ENCODE measurements at places on chromosomes 4 and X.

DNA sequence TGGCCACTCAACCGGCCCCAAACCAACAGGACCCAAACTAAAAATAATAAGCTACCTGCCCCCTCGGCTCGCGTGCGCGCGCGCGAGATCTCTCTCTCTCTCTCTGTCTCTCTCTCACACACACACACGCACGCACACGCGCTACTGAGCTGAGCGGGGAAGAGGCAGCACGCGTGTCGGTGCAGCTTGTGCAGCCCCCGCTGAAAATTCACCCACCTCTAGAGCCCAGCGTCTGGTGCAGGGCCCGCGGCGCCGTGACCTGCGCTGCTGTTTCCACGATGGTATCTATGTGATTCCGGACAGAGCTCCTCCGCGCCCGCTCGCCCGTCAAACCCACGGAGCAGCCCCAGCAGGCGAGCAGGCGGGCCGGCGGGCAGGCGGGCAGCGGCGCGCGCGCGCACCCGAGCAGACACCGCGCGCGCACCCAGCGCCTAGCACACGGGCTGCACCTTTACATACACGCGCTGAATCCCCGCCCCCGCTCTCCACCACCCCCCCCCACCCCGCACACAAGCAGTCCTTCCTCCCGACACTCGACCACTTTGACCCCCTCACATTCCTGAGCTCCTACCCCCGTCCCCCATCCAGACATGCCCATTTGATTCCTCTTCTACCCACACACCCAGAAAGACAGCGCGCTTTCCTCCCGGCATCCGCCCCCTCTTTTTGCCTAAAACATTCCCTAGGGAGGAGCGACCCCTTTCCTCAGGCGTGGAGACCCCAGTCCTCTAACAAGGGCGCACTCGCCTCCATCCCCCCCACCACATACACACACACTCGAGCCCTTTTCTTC lies 1.0 kb downstream of the SLITRK4 start:
- DNase-seq: no peak

DNA sequence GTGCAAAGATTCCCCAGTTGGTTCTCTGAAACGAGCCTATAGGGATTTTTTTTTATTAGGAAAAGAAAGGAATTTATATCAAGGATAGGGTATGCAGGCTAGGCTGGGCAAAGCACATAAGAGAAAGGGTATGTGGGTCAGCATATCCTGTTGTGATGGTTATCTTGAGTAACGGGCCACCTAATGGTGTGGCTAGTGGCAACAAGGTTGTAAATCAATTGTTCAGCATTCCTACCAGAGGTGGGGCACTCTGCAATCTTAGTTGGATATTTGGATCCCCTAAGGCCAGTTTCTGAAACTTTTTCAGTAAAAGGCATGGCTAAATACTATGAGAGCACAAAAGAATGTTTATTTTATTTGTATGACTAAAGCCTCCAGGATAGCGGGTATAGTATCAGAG lies 42.7 kb downstream of the DCAF12L1 start:
- no peak for DNase-seq

DNA sequence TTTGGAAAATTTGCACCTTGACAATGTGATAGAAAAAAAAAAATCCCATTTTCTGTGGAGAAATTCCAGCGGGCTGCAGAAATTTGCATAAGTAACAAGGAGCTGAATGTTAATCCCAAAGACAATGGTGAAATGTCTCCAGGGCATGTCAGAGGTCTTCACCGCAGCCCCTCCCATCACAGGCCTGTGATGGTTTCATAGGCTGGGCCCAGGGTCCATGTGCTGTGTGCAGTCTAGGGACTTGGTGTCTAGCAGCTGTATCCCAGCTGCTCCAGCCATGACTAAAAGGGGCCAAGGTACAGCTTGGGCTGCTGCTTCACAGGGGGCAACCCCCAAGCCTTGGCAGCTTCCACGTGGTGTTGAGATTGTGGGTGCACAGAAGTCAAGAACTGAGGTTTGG lies 85.2 kb downstream of the ADGRA3 start:
- no peak for DNase-seq

- no peak for DNase-seq
Measured at GRCh38 chr4:1544861-1545281, 138.6 kb upstream of the NKX1-1 start.

GRCh38 chrX:1325515-1326116 lies 11.0 kb upstream of the IL3RA start:
- DNase-seq: no peak

DNA sequence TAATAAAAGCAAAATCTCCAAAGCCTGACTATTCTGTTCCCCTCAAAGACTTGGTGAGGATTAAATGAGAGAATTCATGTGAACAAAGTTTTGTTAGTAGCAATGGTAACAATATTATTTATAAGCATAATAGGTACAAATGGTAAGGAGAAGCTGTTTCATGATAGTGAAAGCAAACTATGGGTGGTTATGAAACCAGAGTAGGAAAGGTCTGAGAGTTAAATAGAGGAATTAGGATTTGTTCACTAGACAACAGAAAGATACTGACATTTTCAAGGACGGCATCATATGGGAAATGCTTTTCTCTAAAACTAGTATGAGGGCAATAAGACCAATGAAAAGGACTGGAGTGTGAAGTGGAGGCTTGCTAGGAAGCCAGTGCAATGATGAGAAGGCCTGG lies 128.6 kb upstream of the FTHL17 start:
- DNase-seq: no peak

GRCh38 chr4:25509646-25510045 lies 132.6 kb downstream of the ANAPC4 start:
- no peak for DNase-seq

DNA sequence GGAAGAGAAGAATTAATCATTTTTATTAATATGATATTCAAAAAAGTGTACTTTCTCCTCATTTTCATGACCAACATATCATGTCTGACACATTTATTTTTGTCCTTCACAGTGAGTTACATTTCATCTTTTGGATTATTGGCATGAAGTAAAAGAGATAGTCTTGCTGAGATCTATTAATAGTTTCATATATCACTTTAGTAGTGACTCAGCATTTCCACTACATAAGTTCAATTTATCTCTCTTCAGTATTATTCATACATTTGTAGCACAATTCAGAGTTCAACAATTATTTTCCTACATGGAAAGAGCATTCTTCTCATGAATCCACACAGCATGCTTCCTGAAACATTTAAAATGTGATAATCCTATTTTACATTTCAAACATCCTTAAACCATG lies 1461.1 kb downstream of the TECRL start:
- DNase-seq: no peak

DNA sequence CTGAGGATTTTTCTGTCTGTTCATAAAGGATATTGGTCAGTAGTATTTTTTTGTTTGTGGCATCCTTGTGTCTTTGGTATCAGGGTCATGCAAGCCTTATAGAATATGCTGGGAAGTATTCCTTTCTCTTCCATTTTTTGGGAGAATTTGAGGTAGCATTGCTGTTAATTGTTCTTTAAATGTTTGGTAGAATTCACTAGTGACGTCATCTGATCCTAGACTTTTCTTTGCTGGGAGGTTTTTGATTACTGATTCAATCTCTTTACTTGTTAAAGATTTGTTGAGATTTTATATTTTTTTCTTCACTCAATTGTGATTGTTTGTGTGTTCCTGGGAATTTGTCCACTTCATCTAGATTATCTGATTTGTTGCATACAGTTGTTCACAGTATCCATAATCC lies 234.4 kb upstream of the ATP6AP2 start:
- DNase-seq: no peak

GRCh38 chrX:134908356-134908755 lies 82.4 kb upstream of the SMIM10 start:
- no peak for DNase-seq

DNA sequence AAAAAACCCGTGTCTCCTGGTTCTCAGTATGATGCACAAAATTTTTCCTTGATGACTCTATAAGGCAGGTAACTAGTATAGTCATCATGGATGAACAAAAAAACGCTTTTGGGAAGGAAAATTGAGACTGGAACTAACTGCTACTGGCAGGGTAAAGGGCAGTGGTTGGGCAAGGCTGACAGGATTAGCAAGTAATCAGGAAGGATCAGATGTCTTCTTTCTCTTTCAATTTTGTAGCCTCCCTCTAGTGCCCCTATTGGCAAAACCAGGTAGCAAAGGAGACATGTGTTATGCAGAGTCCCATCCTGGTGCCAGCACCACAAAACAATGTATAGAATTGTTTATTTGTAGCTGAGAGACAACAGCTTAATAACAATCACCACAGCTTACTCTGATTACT lies 12.8 kb upstream of the SLITRK4 start:
- DNase-seq: no peak

GRCh38 chr4:39855909-39856512 lies 121.7 kb downstream of the PDS5A start:
- DNase-seq: no peak

GRCh38 chr4:38011511-38012162 lies 51.4 kb downstream of the PTTG2 start:
- DNase-seq: no peak

DNA sequence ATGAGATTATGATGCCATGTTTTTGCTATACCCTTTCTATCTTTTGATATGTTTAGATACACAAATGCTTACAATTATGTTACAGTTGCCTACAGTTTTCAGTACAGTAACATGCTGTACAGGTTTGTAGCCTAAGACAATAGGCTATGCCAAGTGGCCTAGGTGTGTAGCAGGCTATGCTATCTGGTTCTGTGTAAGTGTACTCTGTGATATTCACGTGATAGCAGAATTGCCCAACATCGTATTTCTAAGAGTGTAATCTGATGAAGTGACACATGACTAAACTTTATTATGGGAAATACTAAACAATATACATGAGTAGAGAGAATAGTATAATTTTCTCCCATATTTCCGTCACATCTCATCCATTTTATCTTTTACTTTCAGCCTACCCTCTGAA lies 97.0 kb downstream of the CLDN22 start:
- DNase-seq: no peak

GRCh38 chr4:147207911-147208310 lies 262.2 kb upstream of the TTC29 start:
- no peak for DNase-seq

DNA sequence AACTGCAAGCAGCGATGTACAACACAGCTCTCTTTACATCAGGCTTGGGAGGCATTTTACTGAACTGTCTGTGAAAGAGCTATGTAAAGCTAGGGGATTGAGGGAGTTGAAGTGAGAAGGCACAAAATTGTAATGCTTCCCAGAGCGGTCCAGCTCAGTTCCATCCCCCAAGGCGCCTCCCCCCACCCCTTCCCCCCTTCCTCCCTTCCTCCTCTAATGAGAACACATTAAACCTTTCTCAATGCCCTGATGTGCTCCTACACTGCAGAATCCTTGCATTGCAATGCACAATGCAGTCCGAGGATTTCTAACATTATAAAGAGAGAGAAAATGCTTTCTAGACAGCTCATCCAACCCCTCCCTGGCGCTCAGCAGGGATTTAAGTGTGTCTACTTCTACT lies 73.9 kb downstream of the CXXC4 start:
- DNase-seq: no peak

DNA sequence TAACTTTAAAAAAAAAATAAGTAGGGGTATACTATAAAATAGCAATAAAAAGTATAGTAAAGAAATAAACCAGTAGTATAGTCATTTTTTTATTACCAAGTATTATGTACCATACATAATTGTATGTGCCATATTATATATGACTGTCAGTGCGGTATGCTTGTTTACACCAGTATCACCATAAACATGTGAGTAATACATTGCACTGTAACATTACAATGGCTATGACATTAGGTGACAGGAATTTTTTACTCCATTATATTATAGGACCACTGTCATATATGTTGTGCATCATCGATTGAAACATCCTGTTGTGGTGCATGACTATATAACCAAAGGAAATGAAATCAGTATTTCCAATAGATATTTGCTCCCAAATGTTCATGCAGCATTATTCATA lies 176.9 kb upstream of the ARHGAP24 start:
- no peak for DNase-seq

- no peak for DNase-seq
Measured at GRCh38 chrX:43702079-43702524, 46.0 kb downstream of the MAOA start.

GRCh38 chrX:15277604-15278003 lies 7.7 kb upstream of the ASB9 start:
- DNase-seq: no peak

DNA sequence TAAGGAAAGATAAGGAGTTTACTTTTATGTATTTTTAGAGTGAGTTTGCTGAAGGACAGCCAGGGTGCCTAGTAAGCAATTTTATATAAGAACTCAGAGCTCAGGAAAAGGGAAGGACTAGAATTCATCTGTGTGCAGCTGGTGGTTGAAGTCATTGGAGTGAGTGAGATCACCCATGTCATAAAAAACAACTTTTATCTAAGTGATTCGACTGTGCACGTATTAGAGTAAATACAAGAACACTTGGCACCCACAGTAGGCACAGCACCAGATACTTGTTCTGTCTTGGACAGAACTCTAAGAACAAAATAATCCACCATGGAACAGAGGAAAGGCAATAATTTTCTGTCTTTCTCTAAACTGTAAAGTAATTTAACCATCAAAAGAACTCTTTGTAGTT lies 31.6 kb downstream of the SYNPO2 start:
- DNase-seq: no peak

DNA sequence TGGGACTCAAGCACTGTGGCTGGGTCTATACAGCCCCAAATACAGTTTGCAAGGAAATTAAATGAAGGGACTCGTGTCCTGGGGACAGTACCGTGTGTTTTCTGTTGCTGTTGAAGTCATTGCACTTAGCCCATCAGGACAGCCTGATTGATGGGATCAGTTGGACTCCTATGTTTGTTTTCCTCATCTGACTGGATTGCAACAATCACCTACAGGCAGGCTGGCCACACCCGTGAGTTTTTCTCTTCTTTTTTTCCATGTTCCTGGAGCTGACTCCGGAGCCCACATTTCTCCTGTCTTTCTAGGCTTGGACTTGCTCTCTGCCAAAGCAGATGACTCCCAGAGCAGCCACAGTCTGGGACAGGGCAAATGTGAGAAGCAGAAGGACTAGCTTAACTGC lies 38.1 kb downstream of the RTL9 start:
- DNase-seq: no peak

DNA sequence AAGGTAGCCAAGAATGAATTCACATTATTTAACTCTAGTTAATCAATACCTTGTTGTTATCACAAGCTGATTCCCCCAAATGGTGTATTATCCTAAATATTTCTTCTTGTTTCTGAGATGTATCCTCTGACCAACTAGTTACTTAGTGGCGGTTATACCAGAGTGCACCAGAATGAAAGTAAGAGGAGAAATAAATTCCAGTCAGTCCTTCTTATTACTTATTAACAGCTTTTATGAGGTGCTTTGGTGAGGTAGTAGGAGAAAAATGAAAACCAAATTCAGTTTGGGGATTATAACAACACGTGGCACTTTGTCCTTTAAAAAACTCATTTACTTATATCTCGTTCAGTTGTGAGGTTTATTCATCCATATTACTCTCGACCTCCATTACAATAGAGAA lies 101.9 kb downstream of the AMMECR1 start:
- no peak for DNase-seq

DNA sequence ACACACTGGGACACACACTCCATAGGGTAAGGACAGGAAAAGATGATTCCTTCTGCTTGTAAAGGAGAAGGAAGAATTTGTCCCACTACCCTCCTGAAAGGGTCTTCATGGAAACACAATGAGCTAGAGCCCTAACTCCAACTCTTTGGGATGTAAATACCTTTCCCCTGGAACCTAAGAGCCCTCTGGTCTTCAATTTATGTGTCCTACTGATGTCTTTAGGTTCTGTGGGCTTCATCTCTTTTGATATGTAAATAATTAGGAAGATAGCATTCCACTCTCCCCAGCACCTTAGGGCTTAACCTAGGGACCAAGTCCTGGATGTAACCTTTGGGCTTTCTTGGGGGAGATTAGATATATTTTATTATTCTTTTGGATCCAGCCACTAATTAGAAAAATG lies 38.3 kb downstream of the PF4 start:
- DNase-seq: no peak

GRCh38 chrX:113512700-113513395 lies 672.2 kb upstream of the AMOT start:
- DNase-seq: peak; percentile 34

All from HCT116 (cell line).